ENCODE measurements at places on chromosomes 5 and 9. TPM values are rescaled to one million over a fixed set of nuclear protein-coding genes. Genes with fewer than 3 reads are reported as not detected.

DNA sequence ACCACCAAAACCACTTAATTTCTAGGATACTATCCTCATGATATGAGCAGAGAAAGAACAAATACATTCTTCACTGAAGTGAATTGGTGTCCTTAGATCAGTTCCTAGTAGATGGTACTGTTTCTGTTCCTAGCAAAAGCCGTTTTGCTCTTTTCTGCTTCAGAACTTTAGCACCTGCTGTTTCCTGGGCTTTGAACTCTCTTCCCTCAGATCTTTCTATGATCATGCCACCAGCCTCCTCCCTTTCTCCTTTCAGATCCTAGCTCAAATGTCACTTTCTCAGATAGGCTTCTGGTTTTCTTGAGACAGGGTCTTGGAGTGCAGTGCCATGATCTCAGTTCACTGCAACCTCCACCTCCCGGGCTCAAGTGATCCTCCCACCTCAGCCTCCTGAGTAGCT is 118.0 kb downstream of the EGFLAM start:
- no peaks in the 10 kb centered on the region for H3K36me3 ChIP-seq
- no peak overlapping the region for H3K4me3 ChIP-seq
- no peaks in the 10 kb centered on the region for H3K27me3 ChIP-seq
- no peaks in the 10 kb centered on the region for H3K4me1 ChIP-seq
- no peak for DNase-seq

- no peaks in the 10 kb centered on the region for H3K4me1 ChIP-seq
- H3K4me3 ChIP-seq, result no peak overlapping the region
- no peaks in the 10 kb centered on the region for H3K36me3 ChIP-seq
Observed at GRCh38 chr9:8673830-8674229, 874.3 kb upstream of the DMAC1 start.

DNA sequence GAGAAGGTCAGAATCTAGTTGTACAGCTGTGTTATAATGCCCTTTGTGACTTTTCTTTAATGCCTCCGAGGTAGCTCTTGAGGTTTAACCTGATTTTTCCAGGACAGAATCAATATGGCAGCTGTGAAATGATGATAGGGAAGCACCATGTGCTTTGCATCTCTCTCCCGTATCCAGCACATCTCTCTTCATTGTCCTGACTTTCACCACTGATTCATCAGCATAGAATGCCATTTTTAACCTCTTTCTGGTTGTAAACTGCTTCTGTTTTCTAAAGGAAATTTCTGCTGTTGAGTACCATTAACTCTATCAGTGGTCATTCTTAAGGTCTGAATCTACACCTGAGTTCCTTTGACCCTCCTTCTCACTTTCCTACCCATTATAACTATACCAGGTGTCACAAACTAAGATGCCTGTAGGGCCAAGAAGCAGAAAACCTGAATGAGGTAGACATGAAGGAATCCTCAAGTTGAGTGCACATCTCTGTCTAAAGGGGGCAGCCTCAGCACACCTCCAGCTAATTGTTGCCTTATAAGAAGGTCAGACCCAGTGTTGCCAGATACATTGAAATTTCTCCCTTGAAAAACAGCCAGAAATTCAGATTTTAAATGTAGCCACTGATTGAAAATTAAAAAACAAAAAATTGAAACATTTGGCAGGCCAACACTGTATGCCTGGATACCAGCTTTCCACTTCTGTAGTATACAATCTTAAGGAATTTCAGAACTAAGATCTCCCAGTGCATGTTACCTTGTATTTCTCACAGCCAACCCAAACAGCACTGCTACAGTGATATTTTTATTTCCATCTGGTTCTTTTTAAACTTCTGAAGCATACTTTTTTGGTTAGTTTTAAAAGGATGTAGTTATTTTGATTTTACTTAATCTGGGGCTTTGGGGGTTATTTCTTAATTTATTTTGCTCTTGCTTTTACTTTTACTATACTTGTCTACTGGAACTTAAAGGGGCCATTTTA is 35.8 kb upstream of the TLX3 start:
- H3K27me3 ChIP-seq, result no peaks in the 10 kb centered on the region
- H3K4me3 ChIP-seq, result no peak overlapping the region
- DNase-seq, result no peak
- no peaks in the 10 kb centered on the region for H3K4me1 ChIP-seq

Gene SARDH
- total RNA-seq, result 2.7 TPM

Gene NPR2
- total RNA-seq, result 36.9 TPM

Gene ADAMTSL2
- total RNA-seq, result 0.26 TPM

Gene IRX1
- not detected for total RNA-seq

Data from uterus (tissue), 4 donors.